NCI-H187 (cell line): ENCODE measurements at places on chromosomes 7 and 10.

- no peak for DNase-seq
Measured at GRCh38 chr7:144854839-144855424, 19.1 kb upstream of the TPK1 start.

- DNase-seq, result no peak
Measured at GRCh38 chr10:101580486-101581399, 7.3 kb downstream of the POLL start.

DNA sequence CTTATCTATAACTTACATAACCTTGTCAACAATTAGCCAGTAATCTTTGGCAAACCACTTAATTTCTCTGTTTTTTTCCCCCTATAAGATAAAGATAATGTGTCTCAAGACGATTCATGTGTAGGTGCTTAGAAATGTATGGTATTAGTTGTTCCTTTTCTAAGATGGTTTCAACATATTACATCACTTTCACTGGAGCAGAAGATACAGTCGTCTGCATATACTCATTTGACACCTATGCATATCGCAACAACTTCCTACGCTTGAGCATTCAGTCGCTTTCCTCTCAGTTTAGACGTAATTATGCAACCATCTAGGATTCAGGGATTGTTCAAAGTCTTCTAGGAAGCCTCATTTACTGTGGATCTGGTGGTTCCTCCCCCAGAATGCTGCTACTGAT, 396.7 kb downstream of the PHTF2 start:
- no peak for DNase-seq

- DNase-seq, result no peak
Measured at GRCh38 chr7:127413962-127414361, 21.5 kb upstream of the ZNF800 start.

GRCh38 chr7:130554481-130554880, 62.6 kb downstream of the MEST start:
- no peak for DNase-seq

- no peak for DNase-seq
Measured at GRCh38 chr7:72503644-72504043, 91.5 kb upstream of the CALN1 start.

DNA sequence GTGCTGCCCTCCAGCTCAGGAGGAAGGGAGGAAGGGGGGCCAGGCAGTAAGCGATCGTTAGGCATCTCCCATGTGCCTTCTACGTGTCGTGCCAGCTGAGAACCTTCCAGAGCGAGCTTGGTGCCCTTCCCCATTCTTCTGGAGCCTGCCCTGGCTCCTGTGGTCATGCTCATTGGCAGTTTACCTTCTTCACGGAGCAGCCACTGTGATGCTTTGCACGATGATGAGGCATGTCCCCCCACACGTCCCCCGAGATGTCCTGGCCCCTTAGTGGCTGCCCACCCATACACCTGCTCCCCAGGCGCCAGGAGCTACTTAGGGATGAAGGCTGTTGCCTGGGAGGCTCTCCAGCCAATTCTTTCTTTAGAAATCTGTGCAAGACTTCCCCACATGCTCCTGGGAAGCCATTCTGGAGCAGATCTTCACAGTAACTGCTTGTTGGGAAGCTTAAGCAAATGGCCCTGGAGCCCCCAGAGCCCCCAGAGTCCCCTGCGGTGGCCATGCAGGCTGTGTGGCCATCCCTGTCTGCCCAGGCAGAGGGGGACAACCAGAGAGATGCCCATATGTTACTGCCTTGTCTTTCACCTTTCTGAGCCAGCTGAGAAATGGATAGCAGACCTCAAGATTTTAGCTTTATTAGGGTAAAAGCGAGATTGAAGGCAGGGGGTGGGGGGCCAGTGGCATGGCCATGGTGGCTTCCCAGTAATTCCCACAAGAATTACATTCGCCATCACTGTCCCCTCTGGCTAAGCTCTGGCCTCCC, 199.0 kb downstream of the EBF3 start:
- DNase-seq, result no peak

- no peak for DNase-seq
Measured at GRCh38 chr10:63697956-63698786, 177.0 kb downstream of the REEP3 start.

DNA sequence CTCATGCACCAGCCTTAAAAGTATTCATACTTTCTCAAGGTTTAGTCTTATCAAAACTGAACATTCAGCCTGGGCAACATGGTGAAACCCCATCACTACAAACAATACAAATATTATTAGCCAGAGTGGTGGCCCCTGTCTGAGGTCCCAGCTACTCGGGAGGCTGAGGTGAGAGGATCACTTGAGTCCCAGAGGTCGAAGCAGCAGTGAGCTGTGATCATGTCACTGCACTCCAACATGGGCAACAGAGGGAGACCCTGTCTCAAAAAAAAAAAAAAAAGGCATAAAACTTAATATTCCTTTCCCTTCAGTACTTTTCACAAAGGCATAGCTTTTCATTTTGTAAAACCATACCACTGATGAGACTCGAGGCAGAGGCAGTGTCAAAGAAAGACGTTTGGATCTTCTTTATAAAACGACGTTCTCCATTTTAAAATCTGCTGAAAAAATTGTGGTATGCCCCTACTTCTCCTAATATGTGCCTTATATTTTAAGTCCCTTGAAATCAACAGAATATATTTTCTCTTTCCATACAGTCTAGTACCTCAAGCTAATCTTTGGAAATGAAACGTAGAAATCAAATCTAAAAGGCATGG, 1.9 kb downstream of the NSUN6 start:
- no peak for DNase-seq

GRCh38 chr10:63166742-63167258, 33.7 kb downstream of the NRBF2 start:
- DNase-seq, result no peak

DNA sequence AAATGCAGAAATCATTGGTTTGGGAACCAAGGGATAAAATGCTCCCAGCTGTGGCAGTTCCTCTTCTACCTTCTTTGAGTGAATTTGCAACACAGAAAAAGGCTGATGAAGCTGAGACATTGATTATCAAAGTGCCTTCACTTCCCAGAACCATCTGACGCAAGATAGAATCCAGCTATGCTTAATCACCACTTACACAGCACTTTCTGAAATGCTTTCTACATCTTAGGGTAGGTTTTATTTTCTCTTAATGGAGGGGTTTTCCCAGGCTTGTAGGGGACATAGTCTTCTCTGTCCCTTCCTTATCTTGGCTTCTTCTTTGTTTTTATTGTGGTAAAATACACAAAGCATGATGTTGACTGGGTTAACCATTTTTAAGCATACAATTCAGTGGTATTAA, 332.6 kb upstream of the ZNF32 start:
- no peak for DNase-seq

DNA sequence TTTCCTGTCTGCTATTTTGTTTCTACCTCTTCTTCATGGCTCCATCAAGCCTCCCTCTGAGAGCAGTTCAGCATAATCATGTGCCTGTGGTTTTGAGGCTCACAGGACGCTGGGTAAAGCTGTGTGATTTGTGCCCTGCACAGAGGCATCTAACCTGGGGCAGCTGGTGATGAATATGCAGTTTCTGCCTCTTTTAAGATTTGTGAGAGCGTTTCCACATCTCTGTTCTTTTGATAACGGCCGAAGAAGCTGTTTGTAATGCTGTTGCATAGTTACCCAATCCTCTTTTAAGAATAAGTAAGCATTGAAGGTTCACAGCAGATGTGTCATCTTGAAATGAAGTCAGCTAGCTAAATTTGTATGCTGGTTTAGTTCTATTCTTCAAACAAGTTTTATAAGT, 45.2 kb downstream of the PNLIPRP3 start:
- no peak for DNase-seq
